Type B pancreatic cell (in vitro differentiated cells): ENCODE measurements at places on chromosomes 3 and 15.
A peak's percentile ranks its signal among the peaks of the same experiment; 100 is the strongest.

DNA sequence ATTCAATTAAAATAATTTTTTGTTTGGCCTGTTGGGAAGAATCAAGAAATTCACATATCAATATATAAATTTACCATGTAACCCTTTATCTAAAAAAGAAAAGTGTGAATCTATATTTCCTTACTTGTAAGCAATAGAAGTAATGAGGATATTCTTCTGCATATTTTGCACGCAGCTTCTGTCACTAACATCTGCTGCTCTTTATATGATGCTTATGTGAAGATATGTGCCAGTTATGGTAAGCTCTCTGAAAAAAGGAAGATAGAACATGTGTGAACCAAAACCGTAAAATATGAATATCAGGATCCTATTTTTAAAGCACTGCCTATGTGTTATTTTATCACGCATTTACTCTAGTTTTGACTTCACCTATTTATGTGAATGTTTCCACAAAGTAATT is 96.4 kb upstream of the ATP11B start:
- no peak for DNase-seq

- DNase-seq, result peak; percentile 78
These were observed 1.7 kb downstream of the LRRN1 start for GRCh38 chr3:3800685-3801493.

- DNase-seq, result no peak
These were observed at the start of gene CCR1 for GRCh38 chr3:46208167-46208704. CCR1 (minus strand) TSS chr3:46208313; CDS start chr3:46204313, 4,000 bp downstream.

GRCh38 chr3:136109499-136109898 is 86.6 kb downstream of the MSL2 start:
- no peak for DNase-seq

DNA sequence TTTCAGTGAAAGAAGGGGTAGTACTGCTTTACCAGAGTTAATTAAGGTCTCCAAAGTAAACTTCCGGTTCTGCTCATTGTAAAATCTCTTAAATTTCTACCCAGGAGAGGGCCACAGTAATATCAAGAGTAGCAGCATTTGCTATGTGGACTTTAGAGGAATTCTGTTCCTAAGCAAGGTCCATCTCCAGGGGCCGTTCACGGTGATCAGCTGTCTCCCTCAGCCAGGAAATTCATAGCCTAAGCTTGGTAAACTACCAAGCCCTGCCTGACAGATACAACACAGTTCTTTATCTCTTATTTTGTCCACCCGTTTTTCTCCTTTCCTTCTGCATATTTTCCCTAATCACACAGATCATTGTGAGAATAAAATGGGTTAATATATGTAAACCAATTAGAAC is 2.3 kb downstream of the DUT start:
- DNase-seq, result no peak

DNA sequence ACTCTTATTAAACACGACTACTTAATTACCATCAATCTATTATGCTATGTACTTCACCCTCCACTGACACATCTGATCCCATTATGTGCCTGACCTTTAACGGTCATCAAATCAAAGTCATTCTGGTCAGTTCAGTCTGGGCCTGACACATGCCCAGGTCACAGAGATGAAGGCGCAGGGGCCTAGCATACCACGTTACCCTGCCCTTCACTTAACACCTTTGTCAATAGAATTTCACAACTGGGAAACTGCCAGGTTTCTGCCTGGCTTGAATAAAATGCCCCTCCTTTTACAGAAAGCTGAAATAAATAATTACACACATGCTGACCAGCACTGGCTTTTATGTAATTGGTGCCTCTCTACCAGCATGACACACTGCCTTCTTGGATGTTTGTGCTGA is 39.5 kb downstream of the MECOM start:
- no peak for DNase-seq

DNA sequence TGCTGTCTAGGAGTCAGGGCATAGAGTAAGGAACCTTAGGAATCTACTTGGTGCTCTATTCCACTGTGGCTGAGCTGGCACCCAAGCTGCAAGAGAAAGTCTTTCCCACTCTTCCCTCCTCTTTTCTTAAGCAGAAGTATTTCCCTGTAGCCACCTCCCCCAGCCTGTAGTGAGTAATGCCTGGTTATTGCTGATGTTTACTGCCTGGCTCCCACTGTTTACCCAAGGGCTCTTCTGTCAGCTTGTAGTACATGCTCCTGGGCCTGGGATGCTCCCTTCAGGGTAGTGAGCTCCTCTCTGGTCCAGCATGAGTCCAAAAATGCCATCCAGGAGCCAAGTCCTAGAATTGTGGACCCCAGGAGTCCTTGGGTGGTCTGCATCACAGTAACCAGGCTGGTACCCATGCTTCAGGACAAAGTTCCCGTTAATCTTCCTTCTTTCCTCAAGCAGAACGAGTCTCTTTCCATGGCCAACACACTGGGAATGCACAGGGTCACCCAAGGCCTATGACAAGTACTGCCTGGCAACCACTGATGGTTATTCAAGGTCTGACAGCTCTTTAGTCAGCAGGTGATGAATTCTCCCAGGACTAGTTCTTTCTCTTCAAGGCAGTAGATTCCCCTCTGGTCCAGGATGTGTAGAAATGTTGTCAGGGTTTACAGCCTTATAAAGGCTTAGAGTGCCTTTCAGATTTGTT is 17.6 kb downstream of the GALK2 start:
- DNase-seq, result no peak

- DNase-seq, result no peak
These were observed 44.8 kb downstream of the FOXL2 start for GRCh38 chr3:138902171-138902570.

DNA sequence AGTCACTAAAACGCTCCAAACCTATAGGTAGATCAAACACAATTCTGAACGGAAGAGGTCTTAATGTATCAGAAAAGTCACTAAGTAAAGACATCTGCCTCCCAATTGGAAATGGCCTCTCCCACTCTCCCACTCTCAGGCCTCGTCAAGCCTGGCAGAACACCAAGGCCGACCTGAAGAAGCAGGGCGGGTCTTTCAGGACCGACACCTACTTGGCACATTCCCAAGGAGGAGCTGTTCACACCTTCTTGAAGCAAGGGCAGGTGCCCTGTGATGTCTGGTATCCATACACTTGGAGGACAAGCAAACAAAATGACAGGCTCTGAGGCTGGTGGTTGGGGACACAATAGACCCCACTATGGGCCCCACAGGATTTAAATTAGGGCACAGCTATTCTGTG is 30.0 kb downstream of the XXYLT1 start:
- DNase-seq, result peak; percentile 60

DNA sequence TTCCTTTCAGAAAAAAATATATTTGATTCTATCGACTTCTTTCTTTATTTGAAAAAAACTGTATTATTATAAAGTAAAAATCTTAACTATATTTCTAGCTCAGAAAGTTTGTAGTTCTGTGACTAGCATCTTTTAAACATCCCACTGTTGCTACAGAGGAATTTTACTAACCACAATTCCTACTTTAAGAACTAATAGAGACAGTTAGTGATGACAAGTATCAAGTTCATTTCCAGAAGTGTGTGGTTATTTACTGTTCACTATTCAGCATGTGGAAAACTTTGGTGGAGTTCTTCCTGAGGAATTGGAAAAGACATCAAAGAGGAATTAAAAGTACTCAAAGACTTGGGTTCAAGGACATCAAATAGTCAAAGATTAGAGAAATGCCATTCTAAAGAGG is 524.1 kb upstream of the CBLB start:
- no peak for DNase-seq

DNA sequence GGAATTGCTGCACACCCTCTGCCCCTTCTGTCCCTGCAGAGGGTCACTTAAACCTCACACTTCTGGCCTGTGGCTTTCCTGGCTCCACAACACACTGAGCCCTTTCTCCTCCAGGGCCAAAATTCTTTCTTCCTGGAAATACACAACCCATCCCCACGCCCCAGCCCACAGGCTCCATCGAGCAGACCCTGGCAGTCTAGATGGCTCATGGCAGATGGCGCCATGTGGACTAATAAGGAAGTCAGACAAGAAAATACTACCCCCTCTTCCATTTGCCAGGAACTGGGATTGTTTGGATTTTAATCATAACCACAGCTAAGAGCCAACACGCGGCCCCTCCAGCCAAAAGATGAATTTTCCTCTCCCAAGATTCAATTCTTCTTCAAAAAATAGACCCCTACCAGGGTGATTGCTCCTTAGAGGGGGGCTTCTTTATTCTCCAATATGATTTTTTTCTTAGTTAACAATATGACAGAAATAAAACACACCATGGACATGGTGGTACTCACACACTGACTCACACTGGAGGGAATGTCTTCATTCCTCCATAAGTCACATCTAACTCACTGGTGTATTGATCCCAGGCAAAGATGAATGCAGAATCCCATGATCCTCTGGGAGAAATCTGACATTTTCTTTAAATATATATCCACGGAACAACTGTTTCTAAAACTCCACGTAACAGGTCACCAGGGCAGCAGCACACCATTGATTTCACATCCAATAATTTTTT is 111.5 kb downstream of the NTRK3 start:
- no peak for DNase-seq

- DNase-seq, result peak; percentile 54
These were observed 190.9 kb downstream of the FAM43A start for GRCh38 chr3:194876403-194877095.

GRCh38 chr15:58069008-58069407 is 3.5 kb upstream of the ALDH1A2 start:
- DNase-seq, result no peak
